ENCODE measurements at places on chromosomes 6 and 20. TPM values are rescaled to one million over a fixed set of nuclear protein-coding genes. Genes with fewer than 3 reads are reported as not detected.
A peak's percentile ranks its signal among the peaks of the same experiment; 100 is the strongest.

Gene DOK5
- total RNA-seq = 0.83 TPM

Gene PSORS1C2
- total RNA-seq = not detected

Gene SMOC2
- 130 TPM for total RNA-seq

Gene PLA2G7
- total RNA-seq = 0.26 TPM

Gene SH3BGRL2
- 30.5 TPM for total RNA-seq

Gene SAMD3
- not detected for total RNA-seq

DNA sequence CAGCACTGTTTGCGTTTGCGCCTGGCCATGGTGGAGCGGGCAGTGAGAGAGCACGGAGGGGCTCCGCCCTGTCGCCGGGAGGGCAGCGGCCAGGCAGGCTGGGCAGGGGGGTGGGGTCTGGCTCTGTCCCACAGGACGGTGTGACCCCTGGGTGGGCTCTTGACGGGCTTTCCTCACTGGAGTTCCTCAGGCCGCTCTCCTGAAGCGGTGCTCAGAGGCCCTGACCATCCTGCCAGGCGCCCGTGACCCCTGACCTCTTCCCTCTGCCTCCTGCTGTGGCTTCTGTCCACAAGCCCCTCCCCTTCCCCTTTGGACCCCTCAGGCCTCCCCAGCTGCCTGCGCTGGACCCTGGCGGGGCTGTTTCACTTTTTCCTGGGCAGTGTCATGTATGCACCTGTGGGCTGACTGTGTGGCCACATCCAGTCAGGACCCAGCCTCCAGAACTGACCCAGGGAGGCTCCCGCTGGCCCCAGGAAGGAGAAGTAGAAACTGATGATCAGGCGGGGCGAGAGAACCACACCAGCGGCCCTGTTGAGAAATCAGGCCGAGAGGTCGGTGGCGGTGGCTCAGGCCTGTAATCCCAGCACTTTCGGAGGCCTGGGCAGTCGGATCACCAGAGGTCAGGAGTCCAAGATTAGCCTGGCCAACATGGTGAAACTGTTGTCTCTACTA is 1.2 kb downstream of the OGFR start:
- H3K4me3 ChIP-seq = peak overlapping the region; percentile 99
- DNase-seq = no peak
- no peaks in the 10 kb centered on the region for H3K27me3 ChIP-seq
- H3K27ac ChIP-seq = peak overlapping the region; percentile 92

DNA sequence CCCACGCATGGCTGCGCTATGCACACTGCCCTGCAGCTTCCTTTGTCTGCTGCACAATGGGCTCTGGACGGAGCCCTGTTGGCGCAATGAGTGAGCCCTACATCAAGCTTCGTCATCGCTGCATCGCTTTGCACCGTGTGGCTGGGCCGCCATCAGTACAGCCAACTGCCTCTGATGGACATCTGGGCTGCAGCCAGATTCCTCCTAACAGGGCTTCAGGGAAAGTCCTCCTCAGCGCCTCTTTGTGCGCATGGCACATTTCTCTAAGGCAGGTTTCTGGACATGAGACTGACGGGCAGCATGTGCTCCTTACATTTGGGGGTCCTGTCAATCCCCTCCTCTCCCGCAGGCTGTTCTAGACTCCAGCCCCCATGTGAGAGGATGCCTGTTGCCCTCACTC is 29.7 kb upstream of the ANGPT4 start:
- H3K4me3 ChIP-seq = no peak overlapping the region
- H3K36me3 ChIP-seq = no peaks in the 10 kb centered on the region
- no peak overlapping the region for H3K27ac ChIP-seq
- H3K4me1 ChIP-seq = no peaks in the 10 kb centered on the region

GRCh38 chr6:32194825-32195651 is 2.6 kb upstream of the GPSM3 start:
- H3K27me3 ChIP-seq = no peaks in the 10 kb centered on the region
- H3K4me3 ChIP-seq = peak overlapping the region; percentile 53
- DNase-seq = no peak
- H3K4me1 ChIP-seq = peaks cover 47% of the 10 kb centered on the region
- H3K36me3 ChIP-seq = no peaks in the 10 kb centered on the region

DNA sequence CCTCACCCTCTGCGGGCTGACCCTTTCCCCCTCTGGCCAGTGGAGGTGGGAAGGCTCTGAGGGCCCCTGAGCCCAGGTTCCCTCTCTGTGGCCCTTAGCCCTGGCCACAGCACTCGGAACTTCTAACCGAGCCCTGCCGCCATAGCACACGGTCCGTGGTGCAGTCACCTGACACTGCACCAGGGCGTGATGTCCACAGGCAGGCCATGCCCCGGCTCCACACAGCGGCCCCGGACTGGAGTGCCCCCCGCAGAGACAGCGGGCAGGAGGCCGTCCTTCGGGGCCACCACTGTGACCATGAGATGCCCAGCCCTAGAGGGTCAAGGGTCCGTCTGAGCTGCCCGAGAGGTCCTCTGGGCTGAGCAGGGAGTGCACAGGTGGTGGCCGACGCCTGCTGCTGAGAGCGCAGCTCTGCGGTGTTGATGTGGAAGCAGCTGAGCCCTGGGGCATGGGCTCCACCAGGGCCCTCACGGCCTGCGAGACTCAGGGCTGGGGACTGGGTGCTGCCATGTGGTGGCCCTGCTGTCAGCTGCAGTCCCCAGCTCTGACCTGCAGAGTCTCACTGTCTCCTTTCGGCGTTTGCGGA is 11.2 kb upstream of the BHLHE23 start:
- no peaks in the 10 kb centered on the region for H3K4me1 ChIP-seq
- no peak overlapping the region for H3K4me3 ChIP-seq
- H3K27me3 ChIP-seq = peaks cover 95% of the 10 kb centered on the region
- H3K27ac ChIP-seq = no peak overlapping the region
- H3K36me3 ChIP-seq = no peaks in the 10 kb centered on the region

DNA sequence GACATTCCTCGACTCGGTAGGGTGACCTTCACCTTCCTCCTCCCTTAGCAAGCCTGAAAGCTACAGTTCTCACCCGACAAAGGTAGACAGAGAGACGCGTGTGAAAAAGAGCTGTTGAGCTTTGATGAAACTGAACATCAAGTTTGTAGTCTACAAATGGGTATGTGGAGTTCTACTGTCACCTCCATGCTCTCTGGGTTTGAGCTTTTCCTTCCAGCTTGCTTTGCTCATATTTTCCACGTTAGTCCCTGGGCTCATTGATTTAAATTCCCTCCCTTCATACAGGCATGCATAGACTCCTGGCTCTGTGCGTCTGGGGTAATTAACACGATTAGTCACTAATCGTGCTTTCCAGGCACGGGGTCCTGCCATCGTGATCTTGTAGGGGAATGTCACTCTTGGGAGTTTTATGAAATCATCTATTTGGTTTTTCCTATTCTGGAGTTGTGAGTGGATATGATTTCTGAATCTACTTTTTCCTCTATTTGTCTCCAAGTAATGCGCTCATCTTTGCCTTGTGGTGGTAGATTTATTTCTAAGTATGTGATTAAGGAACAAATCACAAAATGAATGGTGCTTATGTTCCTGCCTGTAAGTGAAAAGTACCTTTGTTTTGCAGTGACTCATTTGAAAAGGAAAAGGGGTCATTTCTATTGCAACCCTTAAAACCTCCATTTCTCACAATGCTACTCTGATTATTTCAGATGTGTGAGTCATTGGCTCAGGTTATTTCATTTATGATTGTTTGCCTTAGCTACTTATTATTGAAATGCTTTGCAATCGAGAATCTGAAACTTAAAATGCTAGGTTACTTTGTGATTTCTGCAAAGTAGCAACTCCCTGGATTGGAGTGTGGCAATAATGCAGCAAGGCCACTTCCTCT is 154.6 kb downstream of the ZDHHC14 start:
- peak overlapping the region; percentile 15 for H3K27ac ChIP-seq
- H3K4me1 ChIP-seq = peaks cover 22% of the 10 kb centered on the region
- H3K27me3 ChIP-seq = no peaks in the 10 kb centered on the region
- DNase-seq = no peak
- no peaks in the 10 kb centered on the region for H3K36me3 ChIP-seq

DNA sequence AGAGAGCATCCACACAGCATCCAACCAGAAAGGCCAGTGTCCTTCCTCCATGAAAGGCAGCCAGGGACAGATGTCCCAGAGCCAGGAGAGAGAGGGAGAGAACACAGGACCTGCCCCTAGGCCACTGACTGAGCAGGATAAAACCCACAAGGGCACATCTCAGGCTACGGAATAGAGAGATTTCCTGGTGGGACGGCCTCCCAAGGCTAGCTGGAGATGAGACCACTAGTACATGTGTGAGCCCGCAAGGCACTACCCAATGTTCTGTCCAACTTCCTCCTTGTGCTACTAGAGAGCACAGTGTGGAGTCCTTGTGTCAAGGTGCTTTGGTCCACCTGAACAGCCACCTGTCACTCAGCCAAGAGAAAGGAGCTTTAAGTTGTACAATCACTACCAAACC is 44.2 kb downstream of the PLCG1 start:
- peaks cover 33% of the 10 kb centered on the region for H3K4me1 ChIP-seq
- no peaks in the 10 kb centered on the region for H3K27me3 ChIP-seq
- H3K4me3 ChIP-seq = no peak overlapping the region

GRCh38 chr20:39111359-39112177 is 149.4 kb downstream of the DHX35 start:
- H3K27me3 ChIP-seq = peaks cover 82% of the 10 kb centered on the region
- no peak for DNase-seq
- no peak overlapping the region for H3K4me3 ChIP-seq
- H3K27ac ChIP-seq = no peak overlapping the region

DNA sequence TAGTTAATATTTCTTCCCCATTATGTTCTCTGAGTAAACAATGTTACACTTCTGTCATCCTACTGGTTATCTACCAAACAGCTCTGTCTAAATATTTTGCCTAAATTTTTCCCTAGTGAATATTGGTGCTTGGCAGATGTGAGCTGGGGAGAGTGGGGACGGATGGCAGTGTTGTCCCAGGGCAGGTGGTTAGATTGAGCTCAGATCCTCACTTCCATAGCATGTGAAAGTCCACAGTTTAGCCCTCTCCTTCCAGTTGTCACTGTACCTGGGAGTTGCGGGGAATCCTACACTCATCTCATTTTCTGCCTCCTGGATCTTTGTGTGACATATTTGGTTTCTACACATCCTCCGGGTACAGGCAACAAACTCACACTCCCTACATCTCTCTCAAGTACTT is 484.9 kb downstream of the EPM2A start:
- no peak for DNase-seq
- H3K4me1 ChIP-seq = no peaks in the 10 kb centered on the region
- H3K27me3 ChIP-seq = no peaks in the 10 kb centered on the region
- no peaks in the 10 kb centered on the region for H3K36me3 ChIP-seq

- peaks cover 96% of the 10 kb centered on the region for H3K4me1 ChIP-seq
- no peaks in the 10 kb centered on the region for H3K27me3 ChIP-seq
- peak overlapping the region; percentile 100 for H3K27ac ChIP-seq
Measured at GRCh38 chr20:47348539-47349142, 7.9 kb downstream of the ZMYND8 start.

GRCh38 chr6:33571637-33572316 is 8.3 kb downstream of the BAK1 start:
- DNase-seq = no peak
- no peaks in the 10 kb centered on the region for H3K27me3 ChIP-seq
- peaks cover 23% of the 10 kb centered on the region for H3K4me1 ChIP-seq
- peak overlapping the region; percentile 84 for H3K27ac ChIP-seq
- peaks cover 34% of the 10 kb centered on the region for H3K36me3 ChIP-seq

- no peak overlapping the region for H3K4me3 ChIP-seq
- H3K36me3 ChIP-seq = no peaks in the 10 kb centered on the region
- DNase-seq = no peak
- no peak overlapping the region for H3K27ac ChIP-seq
- no peaks in the 10 kb centered on the region for H3K27me3 ChIP-seq
Measured at GRCh38 chr6:130296854-130297253, 69.0 kb upstream of the TMEM200A start.

GRCh38 chr6:126907312-126907711 is 211.2 kb upstream of the RSPO3 start:
- no peak for DNase-seq
- no peak overlapping the region for H3K27ac ChIP-seq
- no peak overlapping the region for H3K4me3 ChIP-seq
- no peaks in the 10 kb centered on the region for H3K36me3 ChIP-seq
- H3K27me3 ChIP-seq = no peaks in the 10 kb centered on the region

Measured in esophagus muscularis mucosa (tissue), 4 donors.